ENCODE measurements at places on chromosomes 7 and 10. TPM values are rescaled to one million over a fixed set of nuclear protein-coding genes. Genes with fewer than 3 reads are reported as not detected.

Gene PPP1R17
- total RNA-seq = not detected

Gene TUBAL3
- total RNA-seq = not detected

Gene TET1
- 7.3 TPM for total RNA-seq

Gene HNRNPH3
- total RNA-seq = 14.7 TPM

Gene HOXA11
- 17.8 TPM for total RNA-seq

Gene SPDYE1
- not detected for total RNA-seq

Gene TBL2
- total RNA-seq = 90.8 TPM

Gene SH2D4B
- 0.29 TPM for total RNA-seq

Gene SEMA3C
- total RNA-seq = 223 TPM

Gene CDNF
- total RNA-seq = 1.1 TPM

Gene APBB1IP
- total RNA-seq = 2.7 TPM

Gene SFTPA1
- not detected for total RNA-seq

Gene CFAP69
- 3.6 TPM for total RNA-seq

Gene SPDYE16
- total RNA-seq = not detected

Gene NKX1-2
- total RNA-seq = not detected

Gene ATAD1
- 39.9 TPM for total RNA-seq

Gene EGFR
- total RNA-seq = 99.8 TPM

Gene GDF10
- total RNA-seq = not detected

Gene AKR1C3
- total RNA-seq = 4.4 TPM

Gene RAMP3
- total RNA-seq = not detected

Gene DMTF1
- total RNA-seq = 88.5 TPM

Gene MICALL2
- total RNA-seq = 33.6 TPM

Gene ZMIZ2
- total RNA-seq = 34.1 TPM

Gene GAD2
- total RNA-seq = not detected

Gene ECHDC3
- 7.4 TPM for total RNA-seq

Gene FAM13C
- 0.14 TPM for total RNA-seq

Gene FKBP6
- not detected for total RNA-seq

Gene C7orf33
- total RNA-seq = not detected

Gene TAC1
- total RNA-seq = not detected

Measured in placental pericyte (primary cell).